Neural crest cell (in vitro differentiated cells): ENCODE measurements at places on chromosomes 7 and 10. TPM values are rescaled to one million over a fixed set of nuclear protein-coding genes. Genes with fewer than 3 reads are reported as not detected.

GRCh38 chr7:24707988-24708615 lies 49.2 kb downstream of the GSDME start:
- no peak for DNase-seq

DNA sequence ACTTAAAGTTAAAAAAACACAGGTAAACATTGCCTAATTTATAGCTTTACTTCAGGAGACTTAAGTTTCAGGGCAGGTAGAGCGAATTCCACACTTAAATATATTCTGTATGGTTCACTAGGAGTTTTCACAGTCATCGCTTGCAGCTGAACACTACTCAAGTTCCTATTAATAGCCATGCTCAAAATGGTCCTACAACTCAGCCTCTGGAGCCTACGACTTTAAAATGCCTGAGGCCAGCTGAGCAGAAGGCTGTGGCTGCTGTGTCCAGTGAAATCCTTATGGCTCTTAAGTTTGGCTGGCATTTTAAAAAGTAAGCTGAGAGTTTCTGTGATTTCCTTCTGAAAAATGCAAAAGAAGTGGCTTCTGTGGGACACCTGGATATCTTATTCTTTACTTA lies 105.4 kb upstream of the GLI3 start:
- no peak for DNase-seq

DNA sequence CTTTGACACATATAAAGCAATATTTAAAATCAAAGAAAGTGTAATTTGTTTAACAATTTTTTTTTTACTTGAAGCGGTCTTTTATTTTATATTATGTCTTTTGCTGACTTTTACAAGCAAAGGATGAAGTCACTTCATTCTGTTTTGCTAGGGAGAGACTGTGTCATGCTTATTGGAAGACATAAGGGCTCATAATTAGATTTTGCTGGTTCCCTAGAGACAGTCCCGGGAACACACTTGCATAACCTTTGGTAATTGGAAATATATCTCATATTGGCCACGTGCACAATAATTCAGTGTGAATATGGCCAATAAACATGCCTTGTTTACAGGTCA lies 448 bp upstream of the NET1 start:
- DNase-seq, result no peak

- DNase-seq, result no peak
Observed at GRCh38 chr7:134562136-134562535, 13.2 kb downstream of the AKR1B15 start.

- no peak for DNase-seq
Observed at GRCh38 chr7:158120716-158121115, 466.9 kb downstream of the PTPRN2 start.

- DNase-seq, result no peak
Observed at GRCh38 chr7:77352665-77353406, 63.3 kb downstream of the GSAP start.

DNA sequence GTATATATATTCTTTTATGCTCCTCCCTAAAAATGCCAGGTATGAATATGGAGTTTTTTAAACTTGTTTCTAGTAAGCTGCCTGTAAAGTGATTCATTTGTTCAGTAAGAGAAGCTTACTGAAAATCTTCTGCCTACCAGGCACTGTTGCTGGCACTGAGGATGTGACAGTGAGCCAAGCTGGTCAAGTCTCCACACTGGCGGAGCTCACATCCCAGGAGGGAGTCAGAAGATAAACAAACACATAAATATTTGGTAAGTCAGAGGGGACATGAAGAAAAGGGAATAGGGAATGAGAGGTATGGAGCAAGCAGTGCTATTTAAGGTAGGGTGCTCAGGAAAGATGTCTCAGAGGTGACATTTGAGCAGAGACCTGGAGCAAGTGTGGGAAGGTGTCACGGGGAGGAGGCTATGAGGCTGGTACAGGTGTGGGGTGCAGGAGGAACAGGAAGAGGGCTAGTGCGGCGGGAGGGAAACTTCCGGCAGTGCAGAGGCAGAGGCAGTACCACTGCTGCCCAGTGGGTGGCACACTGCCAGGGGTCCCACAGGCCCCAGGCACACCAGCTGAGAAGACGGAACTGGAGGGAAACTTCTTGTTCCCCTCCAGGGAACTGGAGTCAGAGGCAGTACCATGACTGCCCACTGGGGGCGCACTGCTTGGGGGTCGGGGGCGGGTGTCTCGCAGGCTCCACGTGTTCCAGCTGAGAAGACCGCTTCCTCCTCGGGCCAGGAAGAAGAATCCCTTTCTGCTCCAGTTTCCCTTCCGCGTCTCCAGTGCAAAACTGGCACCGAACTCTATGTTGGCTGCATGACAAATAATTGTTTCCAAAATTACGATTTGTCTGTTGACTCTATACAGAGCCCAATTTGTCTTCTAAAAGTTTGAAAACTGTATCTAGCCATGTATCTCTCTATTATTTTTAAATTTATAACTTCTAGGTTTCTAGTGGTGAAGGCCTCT lies 161.0 kb downstream of the TEX36 start:
- DNase-seq, result peak; percentile 36

GRCh38 chr7:148925836-148926235 lies 41.7 kb upstream of the EZH2 start:
- no peak for DNase-seq

DNA sequence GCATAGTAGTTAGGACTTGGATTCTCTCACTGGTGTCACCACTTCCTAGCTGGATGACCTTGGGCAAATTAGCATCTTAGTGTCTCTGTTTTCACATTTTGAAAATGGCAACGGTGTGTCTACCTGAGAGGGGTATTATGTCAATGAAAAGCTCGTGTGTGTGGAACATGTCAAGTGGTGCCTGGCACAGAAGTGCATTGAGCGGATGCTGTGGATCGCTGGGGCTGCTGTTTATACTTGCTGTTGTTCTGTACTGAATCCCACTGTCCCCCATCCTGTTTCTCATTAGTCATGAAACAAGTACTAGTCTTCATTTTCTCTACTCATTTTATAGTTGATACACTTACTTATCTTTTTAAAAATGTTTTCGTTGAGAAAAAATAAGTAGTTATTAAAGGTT lies 26.1 kb downstream of the RBM33 start:
- no peak for DNase-seq

The NPSR1 gene
- not detected in 2 replicates for total RNA-seq

The PSAP gene
- 272 and 295 TPM in 2 replicates for total RNA-seq

The MAGI2 gene
- total RNA-seq, result 10.0 and 10.1 TPM in 2 replicates
